ENCODE measurements at places on chromosomes 5 and 9. TPM values are rescaled to one million over a fixed set of nuclear protein-coding genes. Genes with fewer than 3 reads are reported as not detected.

DNA sequence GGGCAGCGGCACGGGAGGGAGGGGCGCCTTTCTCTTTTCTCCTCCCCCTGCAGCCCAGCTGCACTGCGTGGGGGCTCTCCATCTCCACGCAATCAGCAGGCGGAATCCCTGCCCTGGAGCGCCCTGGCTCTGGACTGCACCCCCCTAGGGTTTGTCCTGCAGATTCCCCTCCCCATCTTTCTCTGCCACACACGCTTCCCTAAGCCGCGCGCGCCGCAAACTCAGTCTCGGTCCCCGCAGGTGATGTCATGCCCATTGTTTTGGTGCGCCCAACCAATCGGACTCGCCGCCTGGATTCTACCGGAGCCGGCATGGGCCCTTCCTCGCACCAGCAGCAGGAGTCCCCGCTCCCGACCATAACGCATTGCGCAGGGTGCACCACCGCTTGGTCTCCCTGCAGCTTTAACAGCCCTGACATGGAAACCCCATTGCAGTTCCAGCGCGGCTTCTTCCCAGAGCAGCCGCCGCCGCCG is at the start of gene KCNN2:
Gene KCNN2 (plus strand): TSS at position 347 of the 473 bp plus-strand sequence. CDS start 70 bp downstream, at position 417.
- DNase-seq = peak; percentile 54

The MARVELD2 gene
- 23.1 TPM for total RNA-seq

The ZNF366 gene
- not detected for total RNA-seq

- DNase-seq = no peak
These were observed 14.7 kb downstream of the MFAP3 start for GRCh38 chr5:154053468-154053867.

The HTR4 gene
- total RNA-seq = not detected

DNA sequence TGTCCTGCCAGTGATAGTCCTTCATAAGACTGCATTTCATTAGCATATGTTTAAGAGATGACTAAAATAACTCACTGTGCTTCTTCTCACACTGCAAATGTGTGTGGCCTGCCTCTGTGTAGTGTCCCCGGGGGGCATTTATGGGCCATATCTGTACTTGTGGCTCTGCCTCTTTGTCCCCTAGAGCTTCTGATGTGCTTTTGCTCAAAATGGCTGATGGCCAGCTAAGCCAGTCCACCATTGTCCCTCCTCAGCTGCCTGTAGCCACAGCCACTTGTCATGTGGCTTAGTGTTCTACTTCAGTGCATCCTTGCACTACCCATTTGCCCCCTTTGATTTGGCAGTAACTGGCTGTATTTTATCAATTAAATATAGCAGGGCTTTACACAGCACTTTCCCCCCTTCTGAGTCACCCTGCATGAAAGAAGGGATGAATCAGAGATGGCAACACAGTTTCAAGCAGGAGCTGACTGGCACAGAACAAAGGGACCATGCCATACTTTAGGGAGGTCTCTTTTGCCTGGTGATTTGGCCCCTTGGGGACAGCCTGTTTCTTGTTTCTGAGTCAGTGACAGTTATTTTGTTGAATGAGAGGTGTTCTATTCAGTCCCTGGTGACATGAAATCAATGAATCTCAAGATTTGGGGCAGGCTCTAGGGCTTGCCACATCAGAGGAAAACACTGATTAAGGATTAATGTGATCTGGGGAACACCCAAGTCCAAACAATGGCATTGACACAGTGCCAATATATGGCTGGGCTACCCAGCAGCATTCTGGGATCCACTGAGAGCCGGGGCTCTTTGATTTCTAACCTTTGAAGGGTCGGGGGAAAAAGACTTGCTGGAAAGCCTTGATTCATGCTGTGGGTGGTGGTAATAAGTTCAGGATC is 245.5 kb downstream of the SMARCA2 start:
- DNase-seq = no peak

The FAM169A gene
- total RNA-seq = 22.9 TPM

The CTXN3 gene
- total RNA-seq = not detected

- DNase-seq = peak; percentile 86
These were observed 55.9 kb downstream of the UGCG start for GRCh38 chr9:111952559-111952958.

- DNase-seq = no peak
These were observed 47.3 kb upstream of the CEP78 start for GRCh38 chr9:78188594-78188993.

DNA sequence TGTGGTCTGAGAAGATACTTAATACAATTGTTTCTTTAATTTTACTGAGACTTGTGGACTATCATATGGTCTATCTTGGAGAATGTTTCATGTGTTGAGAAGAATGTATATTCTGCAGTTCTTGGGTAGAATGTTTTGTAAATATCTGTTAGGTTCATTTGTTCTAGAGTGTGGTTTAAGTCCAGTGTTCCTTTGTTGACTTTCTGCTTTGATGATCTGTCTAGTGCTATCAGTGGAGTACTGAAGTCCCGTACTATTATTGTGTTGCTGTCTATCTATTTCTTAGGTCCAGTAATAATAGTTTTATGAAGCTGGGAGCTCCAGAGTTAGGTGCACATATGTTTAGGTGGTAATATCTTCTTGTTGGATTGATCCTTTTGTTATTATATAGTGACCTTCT is 36.1 kb downstream of the IQGAP2 start:
- DNase-seq = no peak

DNA sequence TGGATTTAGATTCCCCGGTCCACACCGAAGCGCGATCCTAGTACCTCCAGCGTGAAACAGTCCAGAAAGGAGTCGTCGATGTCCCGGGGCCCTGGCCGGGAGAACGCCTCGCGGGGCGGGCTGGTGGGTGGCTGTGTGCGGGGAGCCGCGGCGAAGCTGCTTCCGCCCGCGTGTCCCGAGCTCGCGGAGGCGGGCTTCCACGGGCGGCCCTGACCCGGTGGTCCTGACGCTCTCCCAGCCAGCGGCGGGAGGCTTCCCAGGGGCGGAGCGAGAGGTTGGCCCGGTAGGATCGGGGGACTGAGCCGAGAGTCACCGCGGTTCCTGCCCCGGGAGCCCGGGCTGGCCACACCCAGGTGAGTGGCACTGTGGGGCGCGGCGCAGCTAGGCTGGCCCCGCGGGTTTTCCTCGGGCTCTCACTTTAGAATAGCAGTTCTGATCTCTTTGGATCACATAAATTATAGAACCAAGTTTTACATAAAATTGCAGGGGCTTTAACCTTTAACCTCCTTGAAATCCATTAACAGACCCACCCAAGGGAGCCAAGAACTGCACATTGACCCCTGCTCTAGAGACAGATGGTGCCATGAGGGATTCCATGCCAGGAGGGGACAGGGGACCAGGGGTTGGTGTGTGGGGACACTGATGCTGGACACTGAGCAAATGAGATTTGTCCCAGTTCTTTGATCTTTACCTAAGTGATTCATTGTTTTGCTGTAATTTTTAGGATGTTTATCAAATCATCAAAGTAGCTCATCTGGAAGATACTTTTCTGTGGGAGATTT is 29.2 kb upstream of the IL31RA start:
- DNase-seq = no peak

The PLPPR1 gene
- not detected for total RNA-seq

The LECT2 gene
- not detected for total RNA-seq

The SCGB3A2 gene
- not detected for total RNA-seq

DNA sequence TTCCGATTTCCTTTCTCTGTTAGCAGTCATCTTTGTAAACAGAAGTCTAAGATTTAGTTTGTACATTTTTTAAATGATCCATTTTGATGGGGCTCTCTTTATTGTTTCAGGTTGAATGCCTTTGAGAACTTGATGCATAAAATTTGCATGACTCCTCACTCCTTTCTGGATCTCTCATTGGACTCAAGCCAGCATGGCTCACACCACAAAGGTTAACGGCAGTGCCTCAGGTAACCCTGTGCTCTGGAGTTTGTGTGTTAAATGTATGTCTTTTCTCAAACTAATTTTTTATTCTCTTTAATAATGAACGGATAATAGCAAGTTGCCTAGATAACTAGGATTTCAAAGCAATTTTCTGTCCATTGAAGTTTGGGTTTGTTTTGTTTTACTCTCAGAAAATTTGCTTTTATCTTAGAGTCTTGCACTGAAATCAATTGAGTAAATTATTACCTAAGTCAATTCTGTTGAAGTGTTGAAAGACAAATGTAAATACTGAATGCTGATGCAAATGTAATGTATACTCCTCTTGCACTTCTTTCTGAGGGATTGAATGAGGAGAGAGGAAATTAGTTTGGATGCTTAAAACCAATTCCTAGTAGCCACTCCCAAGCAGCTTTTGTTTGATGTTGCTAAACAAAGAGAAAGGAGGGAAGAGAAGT is 164.6 kb upstream of the DMRT1 start:
- peak; percentile 79 for DNase-seq

DNA sequence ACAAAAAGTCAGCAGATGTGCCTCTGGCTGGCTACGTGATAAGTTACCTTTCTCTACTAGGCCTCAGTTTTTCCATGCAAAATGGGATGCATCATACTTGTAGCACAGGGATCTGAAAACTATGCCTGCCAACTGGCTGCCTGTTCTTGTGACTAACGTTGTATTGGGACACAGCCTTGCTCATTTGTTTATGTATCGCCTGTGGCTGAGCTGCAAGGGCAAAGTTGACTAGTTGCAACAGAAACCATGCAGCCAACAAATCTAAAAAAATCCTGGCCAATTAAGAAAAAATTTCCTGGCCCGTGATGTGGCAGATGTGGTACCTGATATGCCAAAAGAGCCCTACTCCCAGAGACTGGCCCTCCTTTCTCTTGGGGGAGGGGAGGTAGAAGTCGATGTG is 131.3 kb downstream of the SEC61B start:
- DNase-seq = peak; percentile 13
